ENCODE measurements at places on chromosomes 1 and 21.

- DNase-seq, result no peak
Measured at GRCh38 chr1:68873144-68873543, 376.3 kb upstream of the DEPDC1 start.

DNA sequence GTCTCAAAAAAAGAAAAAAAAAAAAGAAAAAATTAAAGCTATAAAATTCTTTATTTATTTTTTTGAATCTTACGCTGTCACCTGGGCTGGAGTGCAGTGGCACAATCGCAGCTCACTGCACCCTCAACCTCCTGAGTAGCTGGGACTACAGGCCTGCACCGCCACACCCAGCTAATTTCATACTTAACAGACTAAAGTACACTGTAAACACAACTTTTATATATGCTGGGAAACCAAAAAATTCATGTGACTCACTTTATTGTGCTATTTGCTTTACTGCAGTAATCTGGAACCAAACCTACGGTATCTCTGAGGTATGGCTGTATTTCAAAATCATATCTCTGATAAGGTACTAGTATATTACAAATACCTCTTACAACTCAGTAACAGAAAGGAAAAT lies 40.3 kb downstream of the HSF2BP start:
- no peak for DNase-seq

DNA sequence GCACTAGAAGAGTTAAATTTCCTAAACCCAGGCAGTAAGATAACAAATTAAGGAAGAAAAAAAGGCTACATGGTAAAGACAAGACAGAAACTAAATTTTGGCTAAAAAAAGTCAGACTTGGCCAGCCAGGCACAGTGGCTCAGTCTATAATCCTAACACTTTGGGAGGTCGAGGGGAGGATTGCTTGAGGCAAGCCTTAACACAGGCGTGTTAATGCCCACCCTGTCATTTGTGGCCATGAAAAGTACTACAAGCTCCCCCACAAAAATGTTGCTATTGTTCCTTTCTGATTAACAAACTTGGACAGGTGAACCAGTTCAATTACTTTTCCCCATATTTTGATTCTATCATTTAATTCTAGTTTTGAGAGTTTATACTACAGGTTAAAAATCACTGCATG lies 32.3 kb downstream of the UBR4 start:
- no peak for DNase-seq

- DNase-seq, result no peak
Measured at GRCh38 chr21:44568667-44569556, 4.6 kb upstream of the KRTAP10-4 start.

GRCh38 chr1:73593364-73593763 lies 604.6 kb downstream of the LRRIQ3 start:
- DNase-seq, result peak; percentile 61

GRCh38 chr1:220922951-220923350 lies 43.7 kb downstream of the HLX start:
- DNase-seq, result no peak

DNA sequence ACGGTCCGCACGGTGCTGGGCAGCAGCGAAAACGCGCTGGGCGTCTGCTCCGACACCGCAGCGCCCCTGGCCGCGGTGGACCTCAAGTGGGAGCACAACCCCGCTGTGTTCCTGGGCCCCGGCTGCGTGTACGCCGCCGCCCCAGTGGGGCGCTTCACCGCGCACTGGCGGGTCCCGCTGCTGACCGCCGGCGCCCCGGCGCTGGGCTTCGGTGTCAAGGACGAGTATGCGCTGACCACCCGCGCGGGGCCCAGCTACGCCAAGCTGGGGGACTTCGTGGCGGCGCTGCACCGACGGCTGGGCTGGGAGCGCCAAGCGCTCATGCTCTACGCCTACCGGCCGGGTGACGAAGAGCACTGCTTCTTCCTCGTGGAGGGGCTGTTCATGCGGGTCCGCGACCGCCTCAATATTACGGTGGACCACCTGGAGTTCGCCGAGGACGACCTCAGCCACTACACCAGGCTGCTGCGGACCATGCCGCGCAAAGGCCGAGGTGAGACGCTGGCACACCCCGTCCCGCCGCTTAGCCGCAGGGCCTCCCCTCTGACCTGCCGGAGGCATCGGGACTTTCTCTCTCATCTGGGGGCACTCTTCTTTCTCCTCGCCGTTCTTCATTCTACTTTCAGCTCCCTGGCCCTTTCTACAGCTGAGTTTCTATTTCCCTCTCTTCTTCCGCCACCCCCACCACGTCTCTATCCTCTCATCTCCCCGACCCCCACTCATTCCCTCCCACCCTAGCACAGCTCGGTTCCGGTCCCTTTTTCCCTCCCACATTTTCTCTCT lies 1.0 kb downstream of the NPR1 start:
- no peak for DNase-seq

DNA sequence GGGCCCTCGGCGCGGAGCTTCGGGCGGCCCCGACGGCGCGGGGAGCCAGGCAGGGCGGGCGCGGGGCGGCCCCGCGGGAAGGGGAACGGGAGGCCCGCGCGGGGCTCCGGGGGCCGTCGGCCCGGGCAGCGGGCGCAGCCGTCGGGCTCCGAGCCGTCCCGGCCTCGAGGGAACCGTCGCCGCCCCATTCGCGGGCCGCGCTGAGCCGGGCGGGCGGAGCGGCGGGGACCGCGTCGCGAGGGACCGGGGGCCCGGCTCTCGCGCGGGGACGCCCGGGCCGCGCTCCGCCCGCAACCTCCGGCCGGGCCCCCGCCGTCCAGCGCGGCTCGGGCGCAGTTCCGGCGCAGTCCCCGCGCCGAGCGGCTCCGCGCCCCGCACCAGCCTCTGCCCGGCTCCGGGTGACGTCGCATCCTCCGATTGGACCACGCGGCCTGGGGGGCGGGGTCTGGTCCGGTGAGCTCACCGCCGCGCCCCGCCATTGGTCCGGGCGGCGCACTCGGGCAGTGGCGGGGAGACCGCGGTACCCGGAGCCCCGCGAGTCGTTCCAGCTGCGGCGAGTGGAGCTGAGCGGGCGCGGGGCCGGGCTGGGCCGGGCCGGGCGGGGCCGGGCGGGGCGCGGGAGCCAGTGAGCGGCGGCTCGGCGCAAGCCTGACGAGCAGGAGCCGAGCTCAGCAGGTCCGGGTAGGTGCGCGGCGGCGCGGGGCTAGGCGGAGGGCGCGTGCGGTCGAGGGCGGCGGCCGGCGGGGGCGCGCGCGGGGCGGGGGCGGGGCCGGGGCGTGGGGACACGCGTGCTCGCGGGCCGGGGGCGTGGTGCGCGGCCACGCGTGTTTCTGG lies 66.7 kb upstream of the VAMP3 start:
- DNase-seq, result peak; percentile 56

- peak; percentile 19 for DNase-seq
Measured at GRCh38 chr1:97204468-97204867, 482.9 kb downstream of the PTBP2 start.

DNA sequence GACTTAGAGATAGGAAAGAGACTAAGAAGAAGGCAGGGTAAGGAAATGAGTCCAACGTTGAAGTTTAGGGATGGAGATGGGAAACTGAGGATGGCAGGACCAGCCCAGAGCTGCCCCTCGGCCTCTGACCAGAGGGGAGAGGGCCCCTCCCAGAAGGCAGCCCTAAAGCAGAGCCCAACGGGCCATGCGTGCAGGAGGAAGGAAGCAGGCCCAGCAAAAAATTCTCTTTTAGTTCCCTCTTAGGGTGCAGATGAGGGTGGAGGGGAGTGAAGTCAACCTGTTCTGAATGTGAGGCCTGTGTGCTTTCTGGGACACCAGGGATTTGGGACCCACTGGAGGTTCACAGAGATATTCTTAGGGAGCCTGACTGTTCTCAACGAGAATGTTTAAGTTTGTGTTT lies 225.4 kb downstream of the RHOU start:
- DNase-seq, result no peak

GRCh38 chr1:114695430-114696058 lies at the start of gene AMPD1:
AMPD1 (minus strand) TSS chr1:114695546; CDS start chr1:114695471, 75 bp downstream.
- DNase-seq, result peak; percentile 9

DNA sequence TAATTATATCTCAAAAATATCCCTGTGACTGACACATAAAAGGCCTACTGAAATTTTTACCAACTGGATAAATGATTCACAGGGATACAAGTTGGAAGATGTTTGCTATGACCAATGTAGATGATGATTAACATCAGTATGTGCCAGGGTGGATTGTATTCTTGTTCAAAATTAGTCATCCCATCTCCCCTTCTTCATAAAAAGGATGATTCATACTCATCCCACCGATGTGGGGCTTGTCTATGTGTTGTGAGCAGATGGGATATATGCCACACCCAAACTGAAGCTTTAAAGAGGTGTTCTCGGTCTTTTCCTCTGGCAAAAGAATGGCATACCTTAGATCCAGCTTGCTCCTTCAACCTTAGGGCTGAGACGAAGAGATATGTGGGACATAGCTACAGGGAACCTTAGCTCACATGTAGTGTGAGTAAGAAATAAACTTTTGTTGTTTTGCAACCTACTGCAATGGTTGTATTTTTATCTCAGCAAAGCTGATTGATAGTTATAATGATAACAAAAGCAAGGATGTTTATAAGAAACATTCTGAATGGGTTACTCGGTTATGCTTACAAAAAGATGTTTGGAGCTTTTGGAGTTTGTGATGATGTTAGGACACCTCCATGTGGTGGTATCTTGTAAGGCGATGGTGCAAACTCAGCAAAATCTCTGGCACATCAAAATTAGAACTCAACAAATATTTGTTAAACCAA lies 29.4 kb downstream of the SPATA17 start:
- peak; percentile 92 for DNase-seq

DNA sequence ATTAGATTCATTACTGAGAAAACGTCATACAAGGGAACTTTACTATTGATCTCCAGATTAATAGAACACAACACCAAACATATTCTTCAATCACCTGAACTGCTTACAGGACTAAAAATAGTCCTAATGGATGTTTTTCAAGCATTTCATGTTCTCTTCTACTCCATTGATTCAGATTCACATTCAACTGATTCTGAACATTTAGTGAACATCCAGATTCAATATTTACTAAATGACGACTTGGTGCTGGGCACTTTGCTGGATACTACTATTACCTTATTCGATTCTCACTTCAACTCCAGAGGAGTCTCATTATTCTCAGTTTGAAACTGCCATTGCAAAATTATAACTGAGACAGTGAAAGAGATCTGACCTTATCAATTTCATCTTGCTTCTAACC lies 18.8 kb upstream of the SUCO start:
- DNase-seq, result no peak

DNA sequence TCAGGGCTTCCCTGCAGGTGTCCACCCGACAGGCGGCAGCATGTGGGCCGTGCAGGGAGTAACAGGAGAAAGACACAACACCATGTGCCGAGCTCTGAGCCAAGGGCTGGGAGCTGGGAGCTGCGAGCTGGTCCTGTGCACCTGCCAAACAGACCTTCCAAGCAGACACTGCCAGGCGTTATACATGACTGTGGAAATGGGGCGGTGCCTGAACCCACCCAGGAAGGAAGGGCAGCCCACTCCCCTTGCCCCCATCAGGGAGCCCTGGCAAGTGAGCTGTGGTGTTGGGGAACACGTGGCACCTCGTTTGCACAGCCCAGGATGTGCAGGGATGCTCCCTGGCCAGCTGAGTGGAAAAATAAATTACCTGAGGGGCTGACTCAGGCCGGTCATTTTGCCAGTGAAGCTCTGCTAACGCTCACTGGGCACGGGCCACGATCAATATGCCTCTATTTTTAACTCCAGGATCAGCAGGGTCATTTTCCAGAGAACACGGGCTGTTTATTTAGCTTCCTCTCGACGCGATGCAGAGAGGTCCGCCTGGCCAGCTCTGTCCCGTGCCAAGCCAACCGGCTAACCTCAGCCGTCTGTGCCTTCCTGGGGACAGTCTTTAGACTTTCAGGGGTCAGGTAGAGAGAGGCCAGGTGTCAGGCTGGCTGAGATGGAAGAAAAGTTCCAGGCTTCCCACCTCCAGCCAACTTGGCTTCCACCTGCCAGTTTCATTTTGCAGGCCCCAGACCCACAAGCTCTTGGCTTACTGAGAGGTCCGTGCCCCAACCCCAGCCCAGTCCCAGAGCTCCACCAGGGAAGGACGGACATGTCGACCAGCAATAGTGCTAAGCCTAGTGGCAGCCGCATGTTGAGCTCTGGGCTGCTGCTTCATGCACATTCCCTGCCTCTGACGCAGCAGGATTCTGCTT lies 196.7 kb upstream of the VAMP3 start:
- no peak for DNase-seq

DNA sequence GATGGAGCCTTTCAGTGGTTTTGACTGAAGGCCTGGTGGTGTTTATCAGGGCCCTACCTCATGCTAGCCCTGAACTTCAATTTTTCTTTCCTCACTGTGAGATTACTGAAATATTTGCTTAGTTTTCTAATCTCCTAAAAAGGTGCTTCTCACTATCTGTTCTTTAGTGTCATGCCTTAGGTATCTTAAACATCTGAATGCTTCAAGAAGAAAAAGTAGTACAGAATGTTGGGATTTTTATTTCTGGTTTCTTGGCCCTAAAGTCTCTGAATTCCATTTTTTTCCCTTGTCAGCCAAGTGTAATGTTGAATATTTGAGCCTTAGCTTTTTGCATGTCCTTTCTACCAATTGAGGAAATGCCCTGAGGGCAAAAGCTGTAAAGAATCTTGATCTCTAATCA lies 47.9 kb upstream of the PRKACB start:
- no peak for DNase-seq

GRCh38 chr1:33047839-33048305 lies 11.2 kb upstream of the AK2 start:
- no peak for DNase-seq

- peak; percentile 85 for DNase-seq
Measured at GRCh38 chr1:186183219-186183618, 191.8 kb downstream of the TPR start.

GRCh38 chr1:39590546-39590945 lies 14.0 kb upstream of the PABPC4 start:
- no peak for DNase-seq

- no peak for DNase-seq
Measured at GRCh38 chr1:3819771-3820200, 23.5 kb upstream of the LRRC47 start.

- peak; percentile 96 for DNase-seq
Measured at GRCh38 chr1:165481820-165482532, 37.0 kb upstream of the RXRG start.

- peak; percentile 43 for DNase-seq
Measured at GRCh38 chr1:196608390-196609369, at the start of gene KCNT2. KCNT2 (minus strand) TSS chr1:196608440; CDS start chr1:196608309, 131 bp downstream.

- peak; percentile 94 for DNase-seq
Measured at GRCh38 chr1:39098546-39099250, 72.5 kb downstream of the NDUFS5 start.

DNA sequence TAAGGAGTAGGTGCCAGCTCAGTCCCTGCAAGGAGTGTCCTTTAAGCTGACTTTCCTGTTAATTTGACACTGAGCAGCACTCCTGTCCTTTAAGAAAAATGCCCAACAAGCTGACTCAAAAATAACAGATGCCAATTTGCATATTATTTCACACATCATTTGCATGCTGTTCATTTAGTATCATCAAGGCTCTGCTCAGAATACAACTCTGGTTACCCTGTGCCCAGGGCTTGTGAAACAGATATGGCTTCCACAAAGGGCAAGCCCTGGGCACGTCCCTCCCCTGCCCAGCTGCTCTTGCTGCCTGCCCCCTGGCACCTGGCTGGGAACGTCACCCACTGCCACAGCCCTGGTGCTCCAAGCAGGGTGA lies 10.3 kb downstream of the KCNN3 start:
- no peak for DNase-seq

- no peak for DNase-seq
Measured at GRCh38 chr1:54993140-54993539, 5.6 kb upstream of the BSND start.
